ENCODE measurements at places on chromosomes 3 and 15.

DNA sequence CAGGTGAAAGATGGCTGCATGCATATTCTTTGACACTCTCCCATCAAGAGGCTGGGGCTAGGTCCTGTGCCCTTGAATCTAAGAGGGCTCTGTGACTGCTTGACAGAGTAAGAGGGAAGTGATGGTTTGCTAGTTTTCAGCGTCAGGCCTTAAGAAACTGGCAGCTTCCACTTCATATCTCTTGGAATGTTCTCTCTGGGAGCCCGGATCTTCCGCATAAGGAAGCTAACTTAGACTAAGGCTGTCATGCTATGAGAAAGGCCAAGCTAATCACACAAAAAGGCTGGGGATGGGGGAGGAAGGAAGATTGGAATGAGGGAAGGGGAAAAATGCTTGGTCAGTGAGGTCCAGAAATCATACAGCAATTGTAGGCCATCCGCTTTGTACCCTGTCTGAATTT is 50.0 kb downstream of the MB21D2 start:
- no peak for DNase-seq

- DNase-seq = no peak
These were observed 553.1 kb downstream of the FGF12 start for GRCh38 chr3:192174283-192174682.

DNA sequence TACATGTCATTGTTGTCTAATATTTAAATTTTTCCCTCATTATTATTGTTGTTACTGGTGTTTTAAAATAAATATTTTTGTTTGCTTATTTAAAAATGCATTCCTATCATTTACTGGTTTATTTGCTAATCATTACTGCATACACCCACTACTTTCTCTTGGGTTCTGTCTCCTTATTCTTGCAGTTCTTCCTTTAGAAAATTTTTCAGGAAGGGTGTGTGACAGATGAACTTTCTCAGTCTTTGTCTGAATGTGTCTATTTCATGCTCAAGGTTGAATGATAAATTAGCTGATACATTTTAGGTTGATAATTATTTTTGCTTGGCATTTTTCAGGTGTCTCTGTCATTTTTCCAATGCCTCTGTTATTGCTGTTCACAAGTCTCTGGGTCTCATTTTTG is 7.4 kb downstream of the AQP9 start:
- no peak for DNase-seq

DNA sequence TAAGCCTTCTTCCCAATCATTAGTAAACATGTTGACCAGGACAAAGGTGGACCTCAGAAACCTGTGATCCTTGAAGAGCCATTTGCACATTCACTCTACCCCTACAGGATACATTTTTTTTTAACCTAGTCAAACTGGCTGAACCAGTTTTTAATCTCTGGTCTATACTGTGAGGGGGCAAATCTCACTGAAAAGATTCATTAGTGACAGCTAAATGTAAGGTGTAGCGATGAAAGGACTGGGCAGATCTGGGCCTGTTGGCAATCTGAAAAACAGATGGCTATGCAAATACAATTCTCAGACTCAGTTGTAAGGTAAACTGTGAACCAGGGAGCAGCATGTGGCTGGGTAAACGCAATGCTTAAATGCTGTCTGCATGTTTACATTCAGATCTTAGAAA is 75.6 kb upstream of the SNTN start:
- DNase-seq = no peak

DNA sequence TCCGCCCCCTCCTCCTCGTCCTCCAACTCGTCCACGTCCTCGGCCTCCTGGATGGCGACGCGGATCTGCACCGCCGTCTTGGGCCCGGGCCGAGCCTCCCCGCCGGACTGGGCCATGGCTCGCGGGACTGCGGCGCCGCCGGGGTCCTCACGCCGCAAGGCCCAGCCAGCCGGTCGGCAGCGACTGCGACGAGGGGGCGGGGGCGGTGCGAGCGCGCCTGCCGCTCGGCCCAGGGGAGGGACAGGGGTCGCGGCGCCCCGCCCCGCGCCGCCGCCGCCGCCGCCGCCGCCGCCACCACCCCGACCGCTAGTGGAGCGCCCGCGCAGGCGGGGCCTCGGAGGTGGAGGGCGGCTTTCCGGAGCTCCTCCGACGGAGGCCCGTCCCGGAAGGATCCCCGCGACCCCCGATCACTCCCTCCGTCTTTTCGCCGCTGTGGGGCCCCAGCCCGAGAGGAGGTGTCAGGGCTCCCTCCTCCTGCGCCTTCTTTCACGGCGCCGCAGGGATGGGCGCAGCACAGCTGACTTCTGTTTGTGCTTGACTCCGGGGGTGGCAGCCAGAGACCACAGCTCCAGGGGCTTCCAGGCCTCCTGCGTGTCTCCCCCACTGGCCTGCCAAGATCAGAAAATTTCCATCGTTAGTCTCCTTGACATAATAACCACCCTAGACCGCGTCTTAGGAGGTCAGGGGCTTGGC is at the start of gene LARP6:
Gene LARP6, minus strand, starts transcription at position 185 of the 693 bp plus-strand sequence. Its CDS starts 69 bp downstream, at position 116.
- peak; percentile 12 for DNase-seq

DNA sequence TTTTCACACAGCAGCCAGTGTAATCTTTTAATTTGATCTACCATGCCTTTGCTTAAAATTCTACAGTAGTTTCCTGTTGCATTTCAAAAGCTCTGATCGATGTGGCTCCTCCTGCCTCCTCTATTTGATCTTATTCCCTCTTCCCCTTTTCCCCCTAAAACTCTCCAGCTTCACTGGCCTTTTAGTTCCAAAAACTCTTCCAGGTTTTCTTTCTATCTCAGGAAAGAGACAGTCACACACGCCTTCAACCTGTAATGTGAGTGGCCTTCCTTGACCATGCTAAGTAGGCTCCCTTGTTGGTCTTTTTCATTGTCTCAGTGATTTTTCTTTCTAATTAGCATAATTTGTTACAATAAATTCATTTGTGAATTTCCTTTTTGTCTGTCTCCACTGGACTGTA is 985 bp downstream of the TEX9 start:
- no peak for DNase-seq
